ENCODE measurements at places on chromosomes 3 and 15.

GRCh38 chr3:188874576-188874975 lies 297.2 kb upstream of the TPRG1 start:
- DNase-seq = no peak

DNA sequence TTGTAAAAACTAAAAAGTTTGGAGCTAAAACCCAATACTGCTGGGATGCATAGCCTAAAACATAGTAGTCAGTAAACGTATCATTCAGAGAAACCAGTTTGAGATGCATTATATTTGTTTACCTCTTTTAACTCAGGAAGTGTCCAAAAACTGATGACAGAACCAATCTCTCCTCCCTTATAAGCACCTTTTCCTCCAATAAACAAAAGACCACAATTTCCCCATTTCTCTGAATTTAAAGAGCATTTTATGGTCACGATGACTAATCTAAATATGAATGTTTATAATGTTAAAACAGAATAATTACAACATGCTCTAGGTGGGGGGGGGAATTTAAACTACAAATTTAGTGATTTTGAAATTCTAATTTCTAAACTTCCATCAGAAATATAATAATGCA lies 58.5 kb downstream of the CEP63 start:
- no peak for DNase-seq

DNA sequence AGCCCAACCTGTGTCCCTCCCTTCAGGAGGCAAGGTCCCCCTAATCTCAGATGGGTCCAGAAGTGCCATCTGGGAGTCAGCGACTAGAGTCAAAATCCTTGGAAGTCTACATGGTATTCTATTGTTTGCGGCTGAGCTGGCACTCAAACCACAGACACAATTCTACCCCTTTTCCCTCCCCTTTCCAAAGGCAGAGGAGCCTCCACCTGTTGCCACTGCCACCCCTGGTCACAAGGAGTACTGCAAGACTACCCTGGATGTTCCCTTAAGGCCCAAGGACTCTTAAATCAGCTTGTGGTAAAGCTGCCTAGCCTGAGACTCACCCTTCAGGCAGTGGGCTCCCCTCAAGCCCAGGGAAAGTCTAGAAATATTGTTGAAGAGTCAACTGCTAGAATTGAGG lies 4.3 kb upstream of the OR5H6 start:
- DNase-seq = no peak

GRCh38 chr15:90924375-90924774 lies 8.0 kb downstream of the HDDC3 start:
- no peak for DNase-seq

GRCh38 chr3:73481888-73482287 lies 142.9 kb downstream of the PDZRN3 start:
- no peak for DNase-seq

GRCh38 chr15:68192117-68192516 lies 13.0 kb downstream of the CALML4 start:
- DNase-seq = no peak

DNA sequence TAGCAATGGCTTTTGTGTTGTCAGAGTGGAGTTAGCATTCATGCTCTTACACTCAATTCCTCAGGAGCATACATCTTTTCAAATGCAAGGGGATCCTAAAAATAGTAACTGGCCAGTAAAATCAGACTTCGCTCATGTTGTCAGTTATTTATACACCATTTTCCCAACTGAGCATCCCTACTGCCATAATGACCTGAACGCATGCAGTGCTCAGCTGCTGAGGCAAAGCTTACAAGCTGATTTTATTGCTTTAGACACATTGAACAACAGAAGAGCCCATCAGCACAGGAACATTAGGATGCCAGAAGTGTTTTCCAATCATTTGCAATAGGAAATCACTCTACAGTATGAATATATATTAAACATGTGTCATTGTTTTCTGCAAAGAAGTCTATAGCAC lies 689.7 kb upstream of the BCHE start:
- DNase-seq = no peak

DNA sequence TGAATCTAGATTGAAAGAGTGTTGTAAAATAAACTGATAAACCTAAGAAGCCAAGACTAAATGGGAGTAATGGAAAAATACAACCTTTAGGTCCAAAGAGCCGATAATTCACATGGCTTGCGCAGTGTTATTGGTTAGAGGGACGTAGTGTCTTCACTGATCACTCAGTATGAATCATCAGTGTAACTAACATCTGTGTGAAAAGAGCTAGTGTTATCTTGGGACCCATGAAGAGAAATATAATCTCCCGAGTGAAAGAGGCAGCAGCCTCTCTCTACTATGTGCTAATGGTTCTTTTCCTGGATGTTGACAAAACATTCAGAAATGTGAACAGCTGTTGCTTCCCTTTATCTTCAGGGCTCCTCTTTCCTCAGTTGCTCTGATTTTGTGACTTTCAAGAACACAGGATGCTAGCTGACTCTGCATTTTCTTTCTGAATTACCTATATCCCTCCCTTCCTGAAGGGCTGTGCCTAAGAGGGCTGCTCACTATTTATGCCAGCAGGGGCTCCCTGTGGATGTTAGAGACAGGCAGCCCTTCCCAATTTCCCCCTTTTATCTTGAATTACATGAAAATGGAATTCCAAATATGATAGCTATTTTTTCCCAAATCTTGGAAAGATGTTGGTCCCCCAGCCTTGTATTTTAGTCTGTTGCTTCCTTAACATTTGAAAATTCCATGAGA lies 128.8 kb downstream of the GRM7 start:
- DNase-seq = no peak

GRCh38 chr3:72080800-72081199 lies 295.9 kb upstream of the PROK2 start:
- DNase-seq = no peak

DNA sequence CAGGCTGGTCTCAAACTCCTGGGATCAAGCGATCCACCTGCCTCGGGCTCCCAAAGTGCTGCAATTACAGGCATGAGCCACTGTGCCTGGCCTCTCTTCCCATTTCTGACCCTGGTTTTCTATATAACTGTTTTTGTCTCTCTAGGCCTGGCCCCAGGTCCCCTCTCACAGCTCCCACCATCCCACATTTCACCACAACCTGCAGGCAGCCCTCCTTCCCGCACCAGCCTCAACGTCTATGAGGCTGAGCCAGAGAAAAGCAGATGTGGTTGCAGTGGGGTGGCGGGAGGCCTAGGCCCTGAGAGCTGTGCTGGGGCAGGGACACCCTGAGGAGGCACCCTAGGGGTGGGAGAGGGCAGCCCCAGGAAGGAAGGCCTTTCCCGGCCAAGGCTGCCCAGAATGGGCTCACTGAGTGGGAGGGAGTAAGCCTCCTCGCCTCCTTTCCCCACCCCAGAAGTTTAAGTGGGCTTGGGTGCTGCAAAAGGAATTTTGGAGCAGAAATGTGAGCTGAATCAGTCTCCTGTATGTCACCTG lies 99.7 kb downstream of the LSM3 start:
- no peak for DNase-seq

- DNase-seq = no peak
Observed at GRCh38 chr3:142226474-142226873, 1.1 kb upstream of the GK5 start.

DNA sequence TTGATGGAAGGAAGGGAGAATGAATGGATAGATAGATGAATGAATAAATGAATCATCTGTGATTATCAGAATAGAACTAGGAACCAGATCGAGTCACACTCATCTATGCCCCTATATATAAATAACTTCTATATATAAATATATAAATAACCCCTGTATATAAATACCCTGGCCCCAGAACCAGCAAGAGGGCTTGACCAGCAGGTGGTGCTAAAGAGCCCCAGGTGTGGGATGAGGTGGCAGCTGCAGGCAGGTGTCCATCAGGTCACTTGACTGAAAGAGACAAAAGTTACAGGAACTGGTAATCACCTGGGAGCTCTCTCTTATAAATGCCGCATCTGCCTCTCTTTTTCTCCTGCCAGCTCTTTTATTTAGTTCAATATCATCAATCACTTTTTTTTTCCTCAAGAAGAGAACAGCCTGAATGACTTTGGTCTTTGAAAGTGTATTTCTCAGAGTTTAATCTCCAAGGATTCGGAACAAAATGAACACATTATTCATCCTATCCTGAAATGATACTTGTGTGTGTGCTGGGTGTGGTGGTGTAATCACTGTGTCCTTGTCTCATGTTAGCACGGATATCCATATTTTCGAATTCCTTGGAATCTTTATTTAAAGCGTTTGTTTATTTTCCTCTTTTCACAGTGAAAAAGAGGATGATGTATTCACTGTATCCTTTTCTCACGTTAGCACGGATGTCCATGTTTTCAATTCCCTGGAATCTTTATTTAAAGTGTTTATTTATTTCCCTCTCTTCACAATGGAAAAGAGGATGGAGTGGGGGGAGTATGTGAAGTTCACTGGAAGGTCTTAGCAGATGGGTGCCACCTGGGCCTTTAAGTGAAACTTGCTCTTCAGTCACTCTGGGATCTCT lies 35.4 kb upstream of the ATG7 start:
- peak; percentile 49 for DNase-seq

- DNase-seq = no peak
Observed at GRCh38 chr3:64240396-64240795, 15.1 kb upstream of the PRICKLE2 start.

GRCh38 chr3:187840856-187841255 lies 95.6 kb upstream of the BCL6 start:
- no peak for DNase-seq
